ENCODE measurements at places on chromosomes 7 and 10. TPM values are rescaled to one million over a fixed set of nuclear protein-coding genes. Genes with fewer than 3 reads are reported as not detected.

DNA sequence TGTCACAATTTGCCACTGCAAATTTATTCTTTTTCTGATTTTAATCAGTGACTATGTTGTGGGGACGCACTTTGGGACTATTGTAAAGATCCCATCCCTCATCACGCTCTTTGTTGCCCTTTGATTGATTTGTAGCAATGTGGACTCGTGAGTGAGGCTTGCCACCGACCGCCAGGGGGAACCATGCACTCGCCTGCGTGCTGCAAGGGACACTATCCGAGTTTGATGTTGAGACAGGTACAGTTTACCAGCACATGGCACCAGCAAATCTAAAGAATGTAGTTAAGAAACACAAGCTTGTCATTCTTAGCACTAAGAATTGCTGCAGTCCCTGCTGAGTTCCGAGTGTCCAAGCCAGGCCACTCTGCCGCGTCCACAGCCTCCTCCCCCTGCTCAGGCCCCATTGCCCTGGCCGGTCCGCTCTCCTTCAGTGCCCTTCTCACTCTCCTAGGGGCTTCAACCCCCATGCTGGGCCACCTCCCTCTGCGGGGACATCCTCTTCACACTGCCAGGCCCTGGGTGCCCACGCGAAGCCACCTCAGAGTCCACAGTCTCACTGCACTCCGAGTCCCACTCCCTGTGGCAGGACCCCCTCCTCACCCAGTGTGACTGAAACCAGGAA, 2.0 kb upstream of the SFTPA2 start:
- peak; percentile 78 for DNase-seq

GRCh38 chr7:66880053-66880452, 41.0 kb upstream of the TMEM248 start:
- no peak for DNase-seq

Gene RNF32
- 0.43 TPM for total RNA-seq

DNA sequence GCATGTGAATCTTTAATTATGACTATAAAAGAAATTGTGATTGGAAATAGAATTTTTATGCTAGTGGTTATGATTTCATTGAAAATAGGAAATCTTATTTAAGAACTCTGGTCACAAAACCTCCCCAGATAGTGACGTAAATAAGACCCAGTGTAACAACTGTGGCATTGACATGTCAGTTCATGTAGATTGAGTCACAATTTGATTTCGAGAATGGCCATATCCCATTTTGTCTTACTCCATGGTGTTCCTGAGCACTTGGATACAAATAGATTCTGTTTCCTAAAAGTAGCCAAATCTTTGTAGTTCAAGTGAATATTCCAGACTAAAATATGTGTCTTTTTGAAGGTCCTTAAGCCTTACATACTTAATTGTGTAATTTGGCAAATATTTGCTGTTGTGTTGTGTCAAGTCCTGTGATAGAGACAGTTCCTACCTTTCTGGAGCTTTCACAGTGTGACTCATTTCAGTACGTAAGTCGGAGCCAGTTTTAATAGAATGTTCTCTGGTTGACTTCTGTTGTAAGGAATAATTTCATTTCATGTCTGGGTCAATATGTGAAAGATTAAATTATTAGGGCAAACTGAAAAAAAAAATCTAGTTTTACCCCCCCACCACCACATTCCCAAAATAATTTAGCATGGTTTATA, 37.1 kb upstream of the TOMM7 start:
- no peak for DNase-seq

Gene LRRC61
- 21.9 TPM for total RNA-seq

Gene MEIG1
- total RNA-seq = 0.79 TPM

DNA sequence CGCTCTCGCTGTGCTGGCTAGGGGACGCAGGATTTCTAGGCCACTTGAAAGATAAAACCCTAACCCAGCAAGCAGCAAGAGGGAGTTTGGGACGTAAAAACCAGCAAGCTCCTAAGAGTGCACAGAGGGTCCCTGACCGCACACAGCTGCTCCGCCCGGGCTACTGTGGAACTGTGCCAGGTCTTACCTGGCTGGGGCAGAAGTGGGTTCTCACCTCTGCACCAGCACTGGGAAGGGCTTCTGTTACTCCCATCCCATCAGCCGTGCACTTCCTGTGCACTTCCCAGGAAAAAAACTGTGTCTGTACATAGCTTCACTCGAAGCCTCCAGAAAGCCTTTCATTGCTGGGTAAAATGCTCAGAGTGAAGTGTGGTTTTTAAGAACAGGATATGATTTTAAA, 45.9 kb upstream of the PTF1A start:
- DNase-seq = no peak

DNA sequence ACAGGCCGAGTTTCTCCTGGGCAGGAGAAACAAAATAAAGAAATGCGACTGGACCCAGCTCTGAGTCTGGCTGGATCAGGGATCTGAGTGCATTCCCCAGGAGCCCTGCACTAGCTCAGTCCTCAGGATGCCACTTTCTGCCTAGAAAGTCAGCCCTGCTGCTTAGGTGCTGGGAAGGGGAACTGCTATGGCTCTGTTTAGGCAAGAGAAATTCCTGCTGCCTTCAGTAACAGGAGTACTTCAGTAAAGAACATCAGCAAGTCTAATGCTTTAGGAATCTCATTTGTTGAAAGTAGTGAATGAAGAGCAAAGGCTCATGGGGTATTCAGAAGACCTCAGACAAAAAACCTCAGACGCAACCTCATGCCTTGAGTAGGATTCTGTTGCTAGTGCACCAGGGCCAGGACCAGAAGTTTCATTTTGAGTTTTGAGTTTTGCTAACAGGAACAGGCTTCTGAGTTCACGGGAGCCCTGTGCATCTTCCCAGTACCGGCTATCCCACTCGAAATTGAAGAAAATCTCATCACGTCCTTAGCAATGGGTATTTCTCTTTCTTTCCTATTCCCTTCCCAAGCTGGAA, 170.8 kb upstream of the CDCA7L start:
- DNase-seq = no peak

- DNase-seq = no peak
These were observed 24.7 kb upstream of the AMZ1 start for GRCh38 chr7:2663121-2663886.

Gene CUL1
- 60.6 TPM for total RNA-seq

Gene HACD1
- total RNA-seq = 2.8 TPM

- DNase-seq = no peak
These were observed 66.3 kb upstream of the EFCAB10 start for GRCh38 chr7:105647591-105647990.

- peak; percentile 20 for DNase-seq
These were observed 117.9 kb upstream of the AGR3 start for GRCh38 chr7:16999541-17000267.

DNA sequence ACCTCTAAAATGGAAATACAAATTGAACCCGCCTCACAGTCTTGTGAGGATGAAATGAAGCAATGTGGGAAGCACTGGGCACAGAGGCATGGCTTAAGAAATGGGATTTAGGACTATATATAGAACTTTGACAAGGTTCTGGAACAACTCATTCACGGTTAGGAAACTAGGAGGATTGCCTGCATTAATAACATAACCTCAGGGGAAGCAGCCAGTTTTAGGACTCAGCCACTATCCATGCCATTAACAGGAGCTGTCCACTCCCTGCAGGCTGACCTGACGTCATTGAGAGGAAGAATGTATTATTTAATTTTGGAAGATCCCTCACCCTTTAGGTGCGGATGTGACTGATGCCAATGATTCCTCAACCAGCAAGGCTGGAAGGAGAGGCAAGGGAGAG, 34.8 kb downstream of the ITGB8 start:
- DNase-seq = no peak

- DNase-seq = no peak
These were observed 669.4 kb downstream of the PARD3 start for GRCh38 chr10:34145715-34146114.

Gene DRGX
- total RNA-seq = not detected

- no peak for DNase-seq
These were observed 56.2 kb upstream of the SEPHS1 start for GRCh38 chr10:13404305-13404759.

- no peak for DNase-seq
These were observed 40.3 kb downstream of the TMEM178B start for GRCh38 chr7:141114029-141114664.

GRCh38 chr7:54888067-54888733, 129.2 kb upstream of the SEC61G start:
- no peak for DNase-seq

Gene CRHR2
- total RNA-seq = not detected

DNA sequence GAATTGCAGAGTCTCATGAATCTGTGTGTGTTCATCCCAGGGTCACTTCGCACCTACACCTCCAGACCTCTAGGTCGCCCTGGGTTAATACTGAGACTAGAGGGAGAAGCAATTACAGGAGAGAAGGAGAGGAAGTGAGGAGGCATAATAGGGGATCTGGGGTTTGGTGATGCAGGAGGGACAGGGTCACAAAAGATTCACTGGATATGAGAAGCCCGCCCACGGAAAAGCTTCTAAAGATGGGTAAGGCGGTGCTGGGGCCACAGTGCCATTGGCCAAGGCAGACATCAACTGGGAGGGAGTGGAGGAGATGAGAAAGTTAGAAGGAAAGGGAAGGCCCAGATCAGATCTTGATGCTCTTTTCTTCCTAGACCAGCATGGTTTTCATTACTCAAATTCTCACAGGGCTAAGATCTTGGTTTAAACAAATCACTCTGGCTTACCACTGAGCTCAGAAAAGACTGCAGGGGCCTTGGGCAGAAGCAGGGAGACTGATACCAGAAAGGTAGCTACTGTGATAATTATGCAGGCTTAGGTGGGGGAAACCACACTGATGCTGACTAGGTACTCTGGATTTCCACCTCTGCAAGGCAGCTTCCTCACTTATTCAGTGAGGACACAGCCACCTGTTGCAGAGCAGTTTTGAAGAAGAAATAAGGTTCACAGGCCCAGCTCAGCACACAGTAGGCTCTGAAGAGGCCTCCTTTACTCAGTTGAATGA, 17.4 kb upstream of the ZNF273 start:
- DNase-seq = no peak

- peak; percentile 26 for DNase-seq
These were observed 20.4 kb upstream of the INPP5F start for GRCh38 chr10:119705434-119705831.

- peak; percentile 52 for DNase-seq
These were observed 12.7 kb downstream of the CUL1 start for GRCh38 chr7:148711191-148712102.

Gene EIF5AL1
- total RNA-seq = 1.0 TPM

Gene C10orf95
- total RNA-seq = 0.20 TPM

DNA sequence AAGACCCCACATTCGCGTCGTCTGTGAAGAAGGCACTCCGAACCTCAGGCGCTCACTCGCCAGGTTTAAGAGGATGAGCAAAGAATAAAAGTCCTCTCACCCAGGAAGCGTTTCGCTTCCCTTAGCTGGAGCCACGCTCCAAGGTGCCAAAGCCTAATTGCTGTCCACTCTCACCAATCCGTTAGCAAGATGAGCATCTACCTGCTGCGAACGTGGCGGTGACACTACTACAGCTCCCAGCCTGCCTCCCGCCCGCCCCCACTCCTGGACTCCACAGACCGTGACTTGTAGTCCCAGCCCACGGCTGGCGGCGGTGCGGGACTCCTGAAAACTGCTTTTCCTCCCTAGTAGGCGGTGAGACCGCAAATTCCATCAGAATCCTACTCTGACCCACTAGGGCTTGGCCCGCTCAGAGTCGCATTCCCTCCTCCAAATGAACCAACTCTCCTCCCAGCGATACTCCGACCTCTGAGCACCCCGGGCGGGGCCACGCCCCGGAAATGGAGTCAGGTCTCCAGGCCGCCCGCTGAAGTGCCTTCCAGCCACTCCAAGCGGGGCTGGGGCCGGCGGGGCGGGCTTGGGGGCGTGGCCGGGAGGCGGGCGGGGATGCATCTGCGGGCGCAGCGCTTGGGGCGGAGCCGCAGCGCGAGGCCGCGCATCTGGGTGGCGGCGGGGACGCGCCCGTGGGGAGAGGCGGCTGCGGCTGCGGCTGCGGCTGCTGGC, 521 bp upstream of the PTPN12 start:
- DNase-seq = peak; percentile 96

Gene MINDY4
- total RNA-seq = 1.7 TPM

- no peak for DNase-seq
These were observed 22.4 kb upstream of the TBRG4 start for GRCh38 chr7:45133877-45134276.

DNA sequence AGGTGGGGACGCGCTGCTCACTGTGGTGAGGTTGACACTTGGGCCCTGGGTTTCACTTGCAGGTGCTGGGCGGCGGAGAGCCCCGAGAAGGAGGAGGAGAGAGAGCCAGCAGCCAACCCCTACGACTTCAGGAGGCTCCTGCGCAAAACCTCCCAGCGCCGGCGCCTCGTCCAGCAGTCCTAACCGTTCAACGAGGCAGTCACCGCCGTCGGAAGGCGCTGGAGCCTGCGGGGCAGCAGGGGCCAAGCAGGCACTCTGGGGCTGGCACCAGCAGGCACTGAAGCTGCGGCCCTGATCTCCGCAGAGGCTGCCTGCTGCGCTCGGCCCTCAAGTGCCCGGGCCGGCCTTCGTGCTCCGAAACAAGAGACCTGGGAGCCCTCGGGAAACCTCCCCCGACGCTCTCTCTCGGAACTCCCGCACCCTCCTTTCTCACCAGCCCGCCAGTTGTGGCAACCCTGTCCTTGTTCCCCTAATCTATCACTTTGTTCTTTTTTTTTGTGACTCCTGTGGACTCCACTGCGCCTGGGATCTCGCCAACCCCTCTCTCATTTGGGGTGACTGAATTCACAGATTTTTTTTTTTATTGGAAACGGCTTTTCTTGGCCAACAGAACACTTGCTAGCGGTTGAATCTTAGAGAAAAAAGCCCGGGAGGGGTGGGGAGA, 4.7 kb upstream of the GAD2 start:
- DNase-seq = no peak

Gene EVX1
- total RNA-seq = not detected

- peak; percentile 44 for DNase-seq
These were observed 18.1 kb downstream of the PSAP start for GRCh38 chr10:71832967-71833366.

- DNase-seq = no peak
These were observed 89.4 kb downstream of the FAS start for GRCh38 chr10:89079961-89080360.

Gene LIPF
- total RNA-seq = not detected

DNA sequence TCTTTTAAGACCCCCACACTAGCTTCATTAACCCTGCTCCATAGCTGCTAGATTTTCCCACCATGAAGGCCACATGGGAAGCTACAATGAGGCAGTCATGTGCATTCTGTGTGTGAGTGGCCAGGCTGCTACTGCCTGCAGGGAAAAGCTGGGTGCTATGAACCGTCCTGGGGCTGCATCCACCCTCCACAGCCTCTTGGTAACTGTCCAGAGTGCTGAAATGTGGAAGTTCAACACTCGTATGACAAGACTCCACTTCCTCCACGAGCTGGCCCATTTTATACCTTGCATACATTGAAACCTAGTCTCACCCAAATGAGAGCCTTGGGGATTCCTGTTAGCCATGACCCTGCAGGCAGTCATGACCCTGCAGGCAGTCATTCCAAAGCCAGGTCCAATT, 59.4 kb downstream of the CUZD1 start:
- no peak for DNase-seq

Gene GCK
- total RNA-seq = 2.1 TPM

Gene CPA4
- total RNA-seq = not detected

GRCh38 chr7:134060874-134061273, 66.3 kb upstream of the LRGUK start:
- DNase-seq = no peak

Gene MUC3A
- not detected for total RNA-seq
